ENCODE measurements at places on chromosomes 5 and 9.

GRCh38 chr5:107129051-107129450 is 541.7 kb downstream of the EFNA5 start:
- no peak for DNase-seq

GRCh38 chr5:14824499-14824898 is 47.1 kb downstream of the ANKH start:
- no peak for DNase-seq

DNA sequence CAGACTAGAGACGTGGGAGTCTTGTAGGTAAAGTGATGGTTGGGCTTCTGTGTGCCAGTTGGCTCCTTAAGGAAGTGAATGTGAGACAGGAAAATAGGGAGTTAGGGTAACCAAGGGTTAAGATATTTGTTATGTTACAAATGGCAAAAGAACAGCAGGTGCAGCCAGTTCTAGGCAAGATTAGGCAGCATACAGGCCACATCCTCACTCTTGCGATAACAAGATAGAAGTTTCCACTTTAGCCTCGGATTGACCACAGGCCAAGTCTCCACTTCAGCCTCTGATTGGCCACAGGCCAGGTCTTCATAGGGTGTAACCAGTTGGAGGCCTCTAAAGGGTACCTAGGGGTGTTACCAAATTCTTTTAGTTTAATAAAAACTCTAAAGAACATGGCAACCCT is 54.6 kb upstream of the ABCA1 start:
- no peak for DNase-seq

DNA sequence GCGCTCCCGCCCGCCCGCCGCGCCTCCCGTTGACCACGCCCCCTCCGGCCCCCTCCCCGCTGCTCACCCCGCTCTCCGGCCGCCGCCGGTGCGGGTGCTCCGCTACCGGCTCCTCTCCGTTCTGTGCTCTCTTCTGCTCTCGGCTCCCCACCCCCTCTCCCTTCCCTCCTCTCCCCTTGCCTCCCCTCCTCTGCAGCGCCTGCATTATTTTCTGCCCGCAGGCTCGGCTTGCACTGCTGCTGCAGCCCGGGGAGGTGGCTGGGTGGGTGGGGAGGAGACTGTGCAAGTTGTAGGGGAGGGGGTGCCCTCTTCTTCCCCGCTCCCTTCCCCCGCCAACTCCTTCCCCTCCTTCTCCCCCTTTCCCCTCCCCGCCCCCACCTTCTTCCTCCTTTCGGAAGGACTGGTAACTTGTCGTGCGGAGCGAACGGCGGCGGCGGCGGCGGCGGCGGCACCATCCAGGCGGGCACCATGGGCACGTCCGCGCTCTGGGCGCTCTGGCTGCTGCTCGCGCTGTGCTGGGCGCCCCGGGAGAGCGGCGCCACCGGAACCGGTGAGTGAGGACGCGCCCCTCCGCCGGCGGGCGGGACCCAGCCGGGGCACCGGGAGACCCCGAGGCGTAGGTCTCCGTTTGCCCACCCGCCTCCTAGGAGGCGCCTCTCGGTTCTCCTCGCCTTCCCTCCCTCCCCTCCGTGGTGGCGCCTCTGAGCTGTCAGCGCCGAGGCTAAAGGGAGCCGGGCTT is at the start of gene VLDLR:
Gene VLDLR, plus strand, starts transcription at position 66 of the 739 bp plus-strand sequence. Its CDS starts 403 bp downstream, at position 469.
- DNase-seq = peak; percentile 42

DNA sequence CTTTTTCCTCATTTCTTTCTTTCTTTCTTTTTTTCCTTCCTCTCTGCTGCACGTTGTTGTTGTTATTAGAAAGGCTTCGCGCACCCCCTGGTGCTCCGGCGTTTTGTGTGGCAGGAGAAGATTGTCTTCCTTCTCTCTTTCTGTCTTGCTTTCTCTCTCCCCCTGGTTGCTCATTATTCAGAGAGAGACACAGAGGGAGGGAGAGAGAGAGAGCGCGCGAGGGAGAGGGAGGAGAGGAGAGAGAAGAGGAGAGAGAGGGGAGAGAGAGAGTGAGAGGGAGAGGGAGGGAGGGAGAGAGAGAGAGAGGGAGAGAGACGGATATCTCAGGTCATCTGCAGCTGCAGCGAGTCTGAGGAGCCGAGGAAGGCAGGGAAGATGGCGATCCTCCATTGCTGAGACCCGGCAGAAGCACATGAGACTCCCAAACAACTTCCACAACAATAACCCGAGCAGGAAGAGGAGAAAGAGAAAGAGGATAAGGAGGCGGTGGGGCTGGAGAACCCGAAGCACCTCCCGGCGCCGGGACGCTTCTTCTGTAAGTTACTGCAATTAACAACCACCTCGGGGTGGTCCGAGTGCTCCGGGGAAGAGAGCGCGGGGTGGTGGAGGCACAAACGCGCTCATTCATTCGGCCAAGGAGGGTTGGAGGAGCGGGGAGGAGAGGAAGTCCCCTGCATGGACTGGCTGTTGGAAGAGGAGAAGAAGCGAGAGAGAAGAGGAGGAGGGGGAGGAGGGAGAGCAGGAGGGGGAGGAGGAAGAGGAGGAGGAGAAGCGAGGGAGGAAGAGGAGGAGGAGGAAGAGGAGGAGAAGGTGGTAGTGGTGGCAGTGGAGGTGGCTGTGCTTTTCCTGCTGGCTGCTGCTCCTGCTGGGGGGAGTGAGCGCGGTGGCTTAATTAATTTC is at the start of gene ZNF462:
Gene ZNF462, plus strand, starts transcription at position 346 of the 900 bp plus-strand sequence. CDS start 60,218 bp downstream, outside the sequence.
- no peak for DNase-seq

- no peak for DNase-seq
Measured at GRCh38 chr5:145205546-145205945, 629.6 kb downstream of the PRELID2 start.

DNA sequence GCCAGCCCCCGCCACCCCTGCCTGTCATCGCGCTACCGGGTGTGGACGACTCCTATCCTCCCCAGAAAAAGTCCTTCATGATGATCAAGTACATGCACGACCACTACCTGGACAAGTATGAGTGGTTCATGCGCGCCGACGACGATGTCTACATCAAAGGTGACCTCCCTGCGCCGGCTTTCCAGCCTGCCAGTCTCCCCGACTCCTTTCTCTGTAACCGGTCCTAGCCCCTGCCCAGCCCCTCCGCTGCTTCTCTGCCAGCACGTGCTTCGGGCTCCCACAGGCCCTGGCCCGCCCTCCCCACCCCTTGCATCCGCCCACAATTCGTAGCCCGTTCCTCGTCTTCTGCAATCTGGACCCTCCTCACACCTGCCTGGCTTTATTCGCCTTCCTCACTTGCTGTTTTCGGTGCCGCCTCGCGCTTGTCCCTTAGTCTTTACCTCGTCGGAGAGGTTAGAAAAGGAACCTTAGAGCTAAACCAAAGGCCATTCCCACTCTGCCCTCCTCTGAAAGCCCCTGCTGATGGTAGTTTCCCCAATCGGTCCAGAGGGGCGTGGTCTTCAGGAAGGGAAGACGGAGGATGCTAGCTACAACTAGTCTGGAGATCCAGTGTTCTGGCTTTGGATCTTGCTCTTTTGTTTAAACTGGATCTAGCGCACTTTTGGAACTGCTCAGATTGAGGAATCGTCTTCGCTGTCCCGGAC is 1.4 kb downstream of the CHSY3 start:
- DNase-seq = no peak

GRCh38 chr5:122844136-122844909 is 1.1 kb upstream of the SNX24 start:
- DNase-seq = no peak

DNA sequence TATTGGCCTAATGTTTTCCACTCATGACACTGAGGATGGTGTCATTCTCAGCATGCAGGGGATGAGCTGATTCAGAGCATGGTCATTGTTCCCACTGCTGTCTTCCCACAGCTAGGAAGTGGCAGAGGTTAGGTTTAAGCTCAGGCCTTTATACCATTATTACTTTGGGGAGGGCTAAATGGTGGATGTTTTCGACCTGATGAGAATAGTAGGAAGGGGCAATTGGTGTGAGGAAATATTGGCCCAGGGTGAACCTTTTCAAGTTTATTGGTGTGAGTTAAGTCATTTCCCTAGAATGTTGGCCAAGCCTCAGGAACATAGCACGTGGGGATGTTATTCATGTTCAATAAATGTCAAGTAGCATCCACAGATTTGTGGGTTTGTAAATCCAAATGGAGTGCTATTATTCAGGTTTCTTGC is 59.6 kb downstream of the ARHGAP26 start:
- DNase-seq = no peak

DNA sequence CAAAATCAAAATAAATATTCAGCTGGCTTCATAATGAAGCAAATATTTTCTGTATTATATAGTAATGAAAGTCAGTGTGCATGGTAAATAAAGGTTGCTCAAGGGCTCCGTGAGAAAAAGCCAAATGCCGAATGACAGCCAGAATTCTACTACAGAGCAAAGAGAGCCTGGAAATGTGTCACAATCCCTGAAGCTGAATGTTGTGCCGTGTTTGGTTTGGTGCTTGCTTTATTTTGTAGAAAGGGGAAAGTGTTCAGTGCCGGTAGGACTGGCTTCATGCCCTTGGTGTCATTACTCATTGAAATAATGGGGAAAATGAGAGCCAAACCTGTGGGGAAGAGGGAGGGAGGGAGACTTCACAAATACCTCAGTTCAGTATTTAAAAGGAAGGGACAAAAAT is 26.8 kb upstream of the ADAMTSL1 start:
- DNase-seq = no peak

GRCh38 chr9:98083566-98084183 is 27.1 kb downstream of the NANS start:
- DNase-seq = no peak

GRCh38 chr5:65791712-65792673 is 70.0 kb downstream of the NLN start:
- DNase-seq = no peak

- DNase-seq = no peak
Measured at GRCh38 chr5:10334831-10335230, 18.7 kb upstream of the MARCHF6 start.

Data from GM12891 (cell line).